NCI-H187 treated with DMSO at 0.1 percent for 48 hours (cell line): ENCODE measurements at places on chromosomes 3 and 15.

DNA sequence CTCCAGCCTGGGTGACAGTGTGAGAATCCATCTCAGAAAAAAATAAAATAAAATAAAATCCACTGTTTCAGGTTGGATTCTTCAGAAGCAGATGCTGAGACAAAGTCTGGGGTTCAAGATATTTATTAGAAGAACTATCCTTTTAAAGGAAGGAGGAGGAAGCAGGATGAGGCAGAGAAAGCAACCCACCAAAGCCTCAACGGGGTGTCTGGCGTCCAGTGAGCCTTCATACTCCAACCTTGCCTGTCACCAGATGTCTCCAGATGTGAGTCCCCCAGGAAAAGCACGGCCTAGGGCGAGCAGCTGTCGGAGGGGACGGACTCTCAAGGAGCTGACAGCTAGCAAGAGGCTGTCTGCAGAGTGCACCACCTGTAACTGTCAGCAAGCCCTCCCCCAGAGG, 37.3 kb downstream of the MB21D2 start:
- DNase-seq = no peak

- DNase-seq = no peak
Observed at GRCh38 chr3:43542328-43543043, 79.3 kb downstream of the ANO10 start.

- no peak for DNase-seq
Observed at GRCh38 chr3:129749692-129750091, 143.2 kb upstream of the PLXND1 start.

- DNase-seq = no peak
Observed at GRCh38 chr3:36696799-36697198, 67.6 kb downstream of the DCLK3 start.

DNA sequence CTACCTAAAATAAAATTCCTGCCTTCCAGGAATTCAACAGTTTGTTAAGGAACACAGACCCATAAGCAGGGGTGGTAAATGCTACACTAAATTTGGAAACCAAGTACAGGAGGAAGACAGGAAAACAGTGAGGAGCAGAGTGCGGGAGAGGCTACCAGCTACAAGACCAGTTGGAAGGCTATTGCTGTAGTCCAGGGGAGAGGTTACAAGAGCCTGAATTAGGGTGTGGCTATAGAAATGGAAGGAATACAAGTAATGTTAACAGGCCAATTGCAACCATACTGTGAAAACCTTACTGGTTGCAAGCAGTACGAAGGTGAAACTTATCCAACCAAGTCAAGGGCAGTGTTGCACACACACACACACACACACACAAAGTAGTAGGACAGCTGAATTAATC, 880 bp upstream of the ARMC8 start:
- DNase-seq = no peak

DNA sequence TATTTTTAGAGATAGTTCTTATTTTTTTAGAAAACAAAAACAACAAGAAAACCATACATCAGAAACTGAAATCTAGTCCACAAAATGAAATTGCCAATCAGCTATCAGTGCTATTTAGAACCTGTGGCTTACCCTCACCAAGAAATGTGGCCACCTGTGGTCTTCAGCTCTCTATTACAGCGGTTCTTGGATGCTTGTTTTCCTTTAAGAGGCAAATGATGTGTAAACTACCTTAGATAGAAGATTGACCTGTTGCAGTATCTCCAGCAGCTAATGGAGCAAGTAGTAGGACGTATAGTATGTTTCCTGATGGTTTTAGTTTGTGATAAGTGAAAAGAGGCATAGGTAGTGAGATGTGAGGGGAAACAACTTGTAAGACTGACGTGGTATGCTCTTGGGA, 21.2 kb downstream of the TFG start:
- no peak for DNase-seq

GRCh38 chr15:99502661-99503060, 63.1 kb upstream of the MEF2A start:
- no peak for DNase-seq

DNA sequence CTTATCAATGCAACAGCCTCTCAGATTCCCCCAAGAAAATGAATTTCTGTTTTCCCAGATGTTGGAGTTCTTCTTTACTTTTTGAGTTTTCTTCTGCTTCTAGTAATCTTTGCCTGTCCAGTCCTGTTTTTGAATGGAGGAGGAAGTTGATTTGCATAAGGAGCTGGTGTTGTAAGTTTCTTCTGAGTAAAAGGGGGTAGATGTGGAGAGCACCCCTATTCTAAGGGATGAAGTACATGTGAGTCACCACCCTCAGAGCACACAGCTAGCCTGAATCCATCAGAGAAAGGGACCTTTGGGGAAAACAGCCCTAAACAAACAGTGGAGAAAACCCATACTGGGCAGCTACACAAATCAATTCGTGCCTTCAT, 34.5 kb downstream of the ACAA1 start:
- DNase-seq = no peak

DNA sequence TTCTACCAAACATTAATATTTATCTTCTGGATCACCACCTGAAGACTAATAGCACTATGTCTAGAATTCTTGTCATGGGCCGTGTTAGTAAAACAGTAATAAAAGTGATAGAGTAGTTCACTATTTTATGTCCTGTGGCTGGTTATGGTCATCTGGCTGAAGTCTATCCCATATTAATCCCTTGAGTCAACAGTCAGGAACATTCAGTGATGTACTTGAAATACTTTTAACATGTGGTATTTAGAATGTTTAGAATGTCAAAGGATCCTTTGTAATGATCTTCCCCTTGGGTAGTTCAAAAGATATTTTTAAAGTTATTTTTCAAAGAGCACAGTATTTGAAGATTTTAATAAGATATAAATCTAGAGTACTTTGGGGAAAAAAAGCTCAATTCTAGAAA, 117.0 kb downstream of the MBNL1 start:
- DNase-seq = no peak

GRCh38 chr3:62109534-62109933, 263.8 kb downstream of the FEZF2 start:
- no peak for DNase-seq

DNA sequence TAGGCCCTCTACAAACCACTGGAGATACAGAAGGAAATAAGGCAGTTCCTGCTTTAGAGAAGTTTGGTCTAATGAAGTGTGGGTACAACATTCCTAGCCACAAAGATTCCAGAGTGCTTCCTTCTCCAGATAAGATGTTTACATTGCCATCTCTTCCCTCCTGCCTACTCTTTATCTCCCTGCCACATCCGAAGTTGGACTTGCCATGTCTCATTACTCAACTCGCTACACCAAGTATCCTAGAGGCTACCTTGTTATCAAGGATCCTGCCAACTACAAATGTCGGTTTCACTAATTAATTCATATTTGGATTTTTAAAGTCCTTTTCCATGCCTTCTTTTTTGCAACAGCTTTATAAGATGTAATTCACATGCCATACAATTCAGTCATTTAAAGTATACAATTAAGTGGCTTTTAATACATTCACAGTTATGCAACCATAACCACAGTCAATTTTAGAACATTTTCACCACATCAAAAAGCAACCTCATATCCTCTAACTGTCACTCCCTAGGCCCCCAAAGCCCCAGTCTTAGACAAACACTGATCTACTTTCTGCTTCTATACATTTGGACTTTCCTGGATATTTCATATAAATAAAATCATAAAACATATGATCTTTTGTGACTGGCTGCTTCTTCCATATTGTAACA, 53.7 kb upstream of the CSTA start:
- DNase-seq = no peak

DNA sequence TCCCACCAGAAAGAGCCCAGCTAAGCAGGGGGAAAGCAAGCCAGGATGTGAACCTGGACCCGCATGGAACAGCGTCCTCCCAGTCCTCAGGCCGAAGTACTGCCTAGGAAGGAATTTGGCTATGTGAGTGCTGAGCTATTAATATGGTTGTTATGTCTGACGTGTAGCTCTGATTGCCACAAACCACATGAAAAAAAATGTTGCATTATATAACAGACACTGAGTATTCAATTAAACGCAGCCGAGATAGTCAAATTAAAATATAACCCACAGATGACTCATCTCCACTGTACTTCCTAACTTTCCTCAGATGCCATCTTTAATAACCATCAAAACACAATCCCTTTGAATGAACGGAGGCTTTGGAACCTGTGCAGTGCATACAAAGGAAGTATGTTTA, 111.1 kb downstream of the GABRB3 start:
- DNase-seq = no peak
